ENCODE measurements at places on chromosomes 3 and 15.

GRCh38 chr15:90009301-90010022 is 8.3 kb downstream of the ZNF710 start:
- no peak for DNase-seq

GRCh38 chr3:152021951-152022461 is 148.6 kb downstream of the SUCNR1 start:
- DNase-seq, result no peak

GRCh38 chr15:71294251-71294910 is 179.1 kb downstream of the THSD4 start:
- no peak for DNase-seq

DNA sequence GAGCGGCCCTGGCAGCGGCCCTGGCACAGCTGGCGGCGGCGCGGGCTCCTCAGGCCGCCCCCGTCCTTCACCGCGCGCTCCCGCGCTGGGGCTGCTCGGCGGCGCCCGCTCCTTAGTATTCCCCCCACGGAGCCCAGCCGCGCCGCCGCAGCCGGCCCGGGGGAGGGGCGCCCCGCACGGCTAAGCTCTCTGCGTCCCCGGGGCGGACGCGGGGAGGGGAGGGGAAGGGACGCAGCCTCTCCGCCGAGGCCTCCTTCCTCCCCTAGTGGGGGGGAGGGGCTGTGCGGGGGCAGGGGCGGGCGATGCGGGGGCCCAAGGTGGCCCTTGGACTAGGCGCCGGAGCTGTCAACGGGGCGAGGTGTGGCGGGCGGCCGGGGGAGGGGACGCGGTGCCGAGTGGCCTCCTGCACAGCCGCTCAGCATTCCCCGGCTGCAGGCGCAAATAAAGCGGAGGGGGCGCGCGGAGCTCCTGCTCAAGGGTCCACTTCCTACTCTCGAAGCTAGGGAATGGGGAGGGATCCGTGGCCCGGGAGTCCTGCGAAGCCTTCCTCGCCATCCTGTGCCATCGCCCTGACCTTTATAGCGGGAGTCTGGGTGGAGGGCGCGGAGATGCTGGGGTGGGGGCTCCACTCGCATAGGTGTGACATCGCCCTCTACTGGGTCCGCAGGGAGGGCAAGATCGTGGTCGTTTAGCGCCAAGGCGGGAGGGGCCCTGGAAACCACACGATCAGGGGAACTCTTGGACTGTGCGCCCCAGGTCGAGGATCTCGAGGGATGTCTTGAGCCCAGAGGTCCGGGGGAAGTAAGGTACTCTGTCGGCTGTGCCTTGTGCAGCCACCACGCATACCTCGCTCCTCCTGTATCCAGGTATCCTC is 22.2 kb downstream of the EPHB3 start:
- no peak for DNase-seq

DNA sequence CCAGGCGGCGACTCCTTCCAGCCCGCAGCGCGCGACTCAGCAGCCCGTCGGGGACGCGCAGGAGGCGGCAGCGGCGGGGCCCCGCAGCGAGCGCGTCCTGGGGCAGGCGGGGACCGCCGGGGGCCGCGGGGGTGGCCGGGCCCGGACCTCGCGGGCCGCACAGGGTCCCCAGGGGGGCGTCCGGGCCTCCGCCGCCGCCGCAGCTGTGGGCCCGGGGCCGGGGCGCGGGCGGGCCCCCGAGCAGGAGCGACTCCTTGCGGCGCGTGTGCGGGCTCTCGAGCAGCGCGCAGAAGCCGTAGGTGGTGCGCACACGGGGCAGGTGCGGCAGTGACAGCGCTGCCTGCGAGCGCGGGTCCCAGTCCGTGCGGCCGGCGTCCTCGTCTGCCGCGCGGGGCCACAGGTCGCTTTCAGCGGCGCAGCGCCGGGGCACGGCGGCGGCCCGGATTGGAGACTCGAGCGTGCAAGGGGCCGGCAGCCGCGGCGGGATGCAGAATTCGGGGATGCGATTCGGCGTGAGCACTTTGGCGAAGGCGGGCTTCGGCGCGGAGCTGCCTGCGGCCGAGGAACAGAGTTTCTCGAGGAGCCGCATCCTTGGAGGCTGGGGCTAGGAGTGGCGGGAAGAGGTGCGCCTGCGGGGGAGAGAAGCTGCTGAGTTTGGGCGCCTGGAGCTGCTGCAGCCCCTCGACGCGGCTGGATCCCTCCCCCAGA is 535 bp downstream of the C2CD4B start:
- DNase-seq, result no peak
